ENCODE measurements at places on chromosomes 5 and 9.
A peak's percentile ranks its signal among the peaks of the same experiment; 100 is the strongest.

DNA sequence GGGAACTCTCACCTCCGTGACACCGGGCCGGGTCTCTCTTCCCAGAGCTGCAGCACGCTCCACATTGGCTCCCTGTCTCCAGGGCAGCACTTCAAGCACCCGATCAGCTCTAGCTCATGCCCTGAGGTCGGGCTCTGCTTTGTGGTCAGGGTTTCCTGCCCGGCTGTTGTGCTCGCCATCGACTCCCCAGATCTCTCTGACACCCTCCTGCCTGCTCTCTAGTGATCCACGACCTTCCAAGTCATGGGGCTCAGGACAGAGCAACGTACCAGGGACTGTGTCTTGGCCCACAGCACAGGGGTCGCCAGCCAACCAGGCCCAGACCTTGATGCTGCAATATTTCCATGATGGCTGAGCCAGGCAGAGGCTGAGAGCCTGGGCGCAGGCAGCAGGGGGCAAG, 45.1 kb downstream of the PRRT1B start:
- DNase-seq = no peak

GRCh38 chr5:180070756-180071530, 616 bp downstream of the RNF130 start:
- DNase-seq = no peak

DNA sequence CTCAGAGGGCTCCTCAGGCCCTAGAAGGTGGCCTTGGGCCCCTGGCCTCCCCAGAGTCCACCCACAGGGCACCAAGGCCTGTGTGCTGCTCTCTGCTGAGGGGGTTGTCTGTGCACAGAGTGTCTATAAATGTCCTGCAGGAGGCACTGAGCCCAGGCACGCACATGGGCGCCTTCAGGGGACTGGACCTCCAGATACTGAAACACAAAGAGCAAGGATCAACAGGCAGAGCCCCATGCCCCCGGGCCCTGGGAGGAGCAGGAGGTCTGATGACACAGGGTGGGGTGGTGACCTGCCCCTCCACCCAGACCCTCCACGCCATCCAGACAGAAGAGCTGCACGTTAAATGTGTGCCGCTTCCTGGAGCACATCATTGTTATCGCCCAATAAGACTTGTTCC, 64.6 kb upstream of the SIMC1 start:
- no peak for DNase-seq

DNA sequence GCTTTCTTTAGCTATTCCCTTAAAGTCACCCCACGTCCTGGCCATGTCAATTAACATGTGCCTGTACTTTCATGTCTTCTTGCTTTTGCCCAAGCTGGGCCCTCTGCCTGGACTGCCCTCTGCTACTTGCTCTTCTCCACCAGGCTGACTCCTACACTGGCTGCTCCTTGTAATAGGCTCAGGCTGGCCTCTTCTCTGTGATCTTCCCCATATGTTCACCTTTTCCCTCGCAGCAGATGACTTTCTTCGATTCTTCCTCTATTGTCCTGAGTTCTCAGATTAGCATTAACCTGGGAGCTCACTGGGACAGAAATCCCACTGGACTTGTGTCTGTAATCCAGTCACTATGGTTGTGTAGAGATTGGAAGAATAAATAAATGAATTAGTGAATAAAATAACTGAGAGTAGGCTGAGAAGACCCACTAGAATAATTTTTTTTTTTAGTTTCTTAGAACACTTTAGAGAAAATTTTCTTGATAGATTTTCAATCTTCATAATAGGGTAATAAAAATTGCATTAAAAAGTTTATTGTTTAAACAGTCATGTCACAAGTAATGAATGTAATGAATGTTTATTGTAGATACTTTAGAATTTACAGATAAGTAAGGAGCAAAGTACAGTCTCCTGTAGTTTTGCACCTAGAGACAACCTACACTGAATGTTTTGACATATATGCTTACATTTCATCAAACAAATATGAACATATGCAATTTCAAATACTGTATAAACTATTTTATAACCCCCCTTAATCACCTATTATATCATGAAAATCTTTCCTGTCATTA, 47.4 kb upstream of the TNFSF15 start:
- DNase-seq = no peak

- DNase-seq = peak; percentile 43
Observed at GRCh38 chr5:157571357-157571827, 4.2 kb downstream of the ADAM19 start.

DNA sequence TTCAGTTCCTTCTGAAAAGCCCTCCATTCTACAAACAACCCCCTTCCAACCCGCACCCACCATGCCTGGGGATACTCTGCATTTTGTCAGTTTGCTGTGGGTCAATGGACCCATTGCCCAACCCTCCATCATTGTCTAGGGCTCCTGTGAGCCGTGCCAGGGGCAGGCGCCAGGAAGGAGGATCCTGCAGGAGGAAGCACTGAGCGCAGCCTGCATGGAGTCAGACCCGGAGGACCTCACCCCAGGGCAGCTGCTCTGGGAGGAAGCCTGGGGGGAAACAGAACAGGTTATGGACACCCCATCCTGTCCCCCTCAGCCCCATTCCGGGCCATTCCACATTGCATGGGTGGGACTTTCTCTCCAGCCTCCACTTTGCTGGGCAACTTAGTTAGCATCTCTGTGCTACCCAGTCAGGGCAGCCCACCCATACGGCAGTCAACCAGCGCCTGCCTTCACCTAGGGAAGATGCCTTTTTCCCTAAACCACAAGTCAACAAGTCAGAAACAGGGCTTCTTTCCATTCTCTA, 48.6 kb upstream of the VDAC1 start:
- DNase-seq = no peak

DNA sequence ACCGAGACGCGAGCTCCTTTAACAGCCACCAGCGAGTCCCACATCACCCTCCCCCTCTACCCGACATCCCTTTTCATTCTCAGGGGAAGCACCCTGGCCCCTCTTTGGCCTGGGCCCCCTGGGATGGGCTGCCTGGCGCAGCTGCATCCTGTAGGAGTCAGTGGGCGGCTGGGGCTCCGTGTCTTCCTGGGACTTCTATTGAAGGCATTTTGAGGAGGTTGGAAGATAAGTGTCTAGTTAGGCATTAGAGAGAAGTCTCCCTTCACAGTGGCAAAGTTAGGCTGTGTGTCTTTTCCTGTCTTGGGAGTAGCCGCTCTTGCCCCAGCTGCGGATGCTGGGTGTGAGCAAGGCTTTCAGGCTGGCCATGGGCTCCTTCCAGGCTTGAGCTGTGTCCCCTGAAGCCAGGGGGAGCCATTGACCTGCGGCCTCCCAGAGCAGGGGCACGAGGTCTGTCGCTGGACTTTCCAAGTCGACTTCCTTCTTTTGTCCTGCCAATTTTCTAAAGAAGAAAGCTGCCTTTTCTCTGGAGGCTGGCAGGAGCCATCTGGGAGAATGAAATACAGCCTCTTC, 18.6 kb upstream of the NKD2 start:
- no peak for DNase-seq

DNA sequence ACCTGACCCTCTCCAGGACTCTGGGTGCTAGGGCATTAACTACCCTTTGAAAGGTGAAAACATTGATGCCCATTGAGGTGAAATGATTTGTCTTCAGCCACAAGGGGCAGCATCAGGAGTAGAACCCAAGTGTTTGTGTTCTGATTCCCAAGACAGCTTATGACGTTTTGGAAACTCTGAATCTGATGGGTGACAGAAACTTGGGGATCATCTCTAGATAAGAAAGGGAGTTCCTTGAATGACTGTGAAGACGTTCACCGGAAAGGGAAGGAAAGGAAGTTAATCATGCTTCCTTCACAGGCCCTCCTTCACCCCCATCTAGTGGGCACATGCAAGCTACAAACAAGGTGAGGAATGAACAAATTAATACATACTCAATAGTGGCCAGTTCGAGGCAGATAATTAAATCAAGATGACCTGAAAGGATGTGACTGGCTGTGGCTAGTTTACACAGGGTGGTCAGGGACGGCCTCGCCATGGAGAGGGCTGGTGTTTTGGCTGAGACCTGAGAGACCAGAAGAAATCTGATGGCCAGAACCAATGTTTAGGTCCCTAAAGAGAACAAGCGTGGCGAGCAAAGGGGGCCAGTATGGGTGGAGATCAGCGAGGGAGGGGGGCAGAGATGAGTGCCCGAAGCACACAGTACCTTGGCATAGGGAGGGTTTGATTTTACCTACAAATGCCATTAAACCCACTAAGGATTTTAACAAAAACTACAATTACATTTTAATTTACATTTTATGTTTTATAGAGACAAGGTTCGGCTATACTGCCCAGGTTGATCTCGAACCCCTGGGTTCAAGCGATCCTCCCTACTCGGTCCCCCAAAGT, 937 bp upstream of the SLC26A2 start:
- DNase-seq = peak; percentile 29

DNA sequence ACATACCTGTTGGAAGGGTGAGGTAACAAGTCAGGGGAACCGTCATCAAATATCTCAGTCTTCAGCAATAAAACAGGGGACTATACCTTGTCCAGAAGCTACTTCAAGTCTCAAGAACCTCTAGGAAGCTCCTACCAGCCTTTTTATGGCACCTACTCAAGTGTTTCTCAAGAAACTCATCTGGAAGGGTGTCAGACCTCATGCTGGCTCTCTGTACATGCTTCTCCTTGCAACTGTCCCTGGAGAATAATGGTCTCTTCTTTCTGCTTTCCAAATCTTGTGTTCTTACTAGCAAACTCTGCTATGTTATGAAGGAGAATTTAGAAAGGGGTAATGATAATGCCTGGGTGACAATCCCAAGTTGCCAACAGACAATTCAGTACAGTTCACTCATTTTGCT, 8.3 kb upstream of the PTAR1 start:
- no peak for DNase-seq

DNA sequence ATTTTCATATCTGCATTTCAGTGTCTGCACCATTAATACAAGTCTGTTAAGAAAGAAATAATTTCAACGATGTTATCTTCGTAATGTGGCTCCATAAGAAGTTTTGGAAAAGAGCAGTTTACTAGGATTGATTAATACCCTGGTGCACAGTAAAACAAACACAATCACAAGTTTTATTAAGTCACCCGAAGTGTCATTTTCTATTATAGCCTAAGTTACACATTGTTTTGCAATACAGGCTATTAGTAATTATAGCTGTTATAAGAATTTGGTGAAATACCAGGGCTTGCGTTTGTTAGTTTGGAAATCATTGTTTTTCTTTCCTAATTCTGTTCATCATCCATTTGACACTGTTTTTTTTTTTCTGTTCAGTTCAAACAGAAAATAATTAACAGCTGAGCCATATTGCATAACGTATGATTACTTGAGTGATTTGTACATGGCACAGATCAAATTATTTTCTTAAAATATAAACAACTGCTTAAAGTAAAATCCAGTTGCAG, 30.6 kb downstream of the LVRN start:
- no peak for DNase-seq

DNA sequence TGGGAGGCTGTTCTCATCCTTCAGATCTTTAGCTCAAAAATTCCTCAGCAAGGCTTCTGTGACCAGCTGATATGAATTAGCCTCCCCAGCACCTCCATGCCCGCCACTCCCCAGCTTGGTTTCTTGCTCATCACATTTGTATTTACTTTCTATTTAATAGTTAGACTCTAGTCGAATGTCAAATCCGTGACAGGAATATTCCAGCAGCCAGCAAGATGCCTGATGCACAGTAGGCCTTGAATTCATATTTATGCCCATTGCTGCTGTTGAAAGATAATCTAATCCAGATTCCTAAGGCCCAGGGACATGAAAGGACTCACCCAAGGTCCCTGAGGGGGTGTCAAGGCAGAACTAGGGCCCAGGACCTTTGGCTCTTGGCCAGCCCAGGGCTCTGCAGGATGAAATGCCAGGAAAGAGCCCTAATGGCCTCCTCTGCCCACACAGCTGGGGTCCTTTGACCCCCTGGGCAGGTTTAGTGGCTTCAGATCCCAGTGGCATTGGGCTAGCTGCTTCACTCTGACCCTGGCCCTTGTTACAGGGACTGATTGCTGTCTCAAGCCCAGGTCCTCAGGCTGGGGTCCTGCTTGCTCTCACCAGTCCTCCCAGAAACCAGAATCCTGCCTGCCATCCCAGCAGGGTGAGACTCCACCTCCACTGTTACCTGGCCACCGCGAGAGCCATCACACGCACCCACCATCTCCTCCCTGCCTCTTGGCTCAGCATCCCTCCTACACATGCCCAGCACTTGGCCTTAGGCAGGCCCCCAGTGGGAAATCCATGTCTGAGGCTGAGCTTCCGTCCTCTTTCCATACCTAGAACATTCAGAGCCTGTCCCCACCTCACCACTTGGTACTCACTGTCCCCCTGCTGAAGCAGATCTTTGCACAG, 7.3 kb downstream of the CSF1R start:
- no peak for DNase-seq

GRCh38 chr5:106397700-106398099, 1273.0 kb downstream of the EFNA5 start:
- DNase-seq = no peak

DNA sequence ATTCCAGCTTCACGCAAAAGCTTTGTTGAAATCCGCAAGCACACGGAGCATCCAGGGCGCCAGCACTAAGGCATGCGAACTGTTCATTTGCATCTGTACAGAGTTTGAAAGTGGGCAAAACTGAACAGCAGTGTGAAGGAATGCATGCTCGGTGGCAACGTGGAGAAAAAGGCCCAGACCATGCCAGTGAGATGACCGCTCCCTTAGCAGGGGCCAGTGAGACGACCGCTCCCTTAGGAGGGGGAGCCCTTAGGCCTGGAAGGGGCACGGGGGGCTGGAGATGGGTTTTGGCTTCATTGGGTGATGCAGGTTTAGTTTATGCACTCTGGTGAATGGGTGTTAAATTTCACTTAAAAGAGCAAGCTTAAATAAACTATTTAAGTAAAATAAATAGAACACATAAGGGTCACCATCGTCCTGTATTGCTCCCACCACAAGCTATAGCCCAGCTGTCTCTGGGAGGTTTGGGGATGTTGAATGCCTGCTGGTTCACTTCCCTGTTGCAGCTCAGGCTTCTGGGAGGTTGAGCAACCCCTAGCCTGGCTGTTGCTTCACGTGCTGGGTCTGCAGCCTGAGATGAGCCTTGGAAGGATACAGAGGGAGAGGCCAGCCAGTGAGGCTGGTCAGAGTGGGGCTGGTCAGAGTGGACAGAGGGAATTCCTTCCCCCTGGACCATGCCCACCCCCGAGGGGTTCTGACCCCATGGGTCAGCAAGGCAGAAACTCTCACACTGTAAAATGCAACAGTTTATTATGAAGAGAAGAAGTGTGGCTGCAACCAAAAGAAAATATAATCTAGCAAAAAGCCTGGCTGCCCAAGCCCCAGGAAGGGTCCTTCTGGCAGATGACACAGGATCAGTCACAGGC, 4.6 kb upstream of the FCN1 start:
- no peak for DNase-seq

DNA sequence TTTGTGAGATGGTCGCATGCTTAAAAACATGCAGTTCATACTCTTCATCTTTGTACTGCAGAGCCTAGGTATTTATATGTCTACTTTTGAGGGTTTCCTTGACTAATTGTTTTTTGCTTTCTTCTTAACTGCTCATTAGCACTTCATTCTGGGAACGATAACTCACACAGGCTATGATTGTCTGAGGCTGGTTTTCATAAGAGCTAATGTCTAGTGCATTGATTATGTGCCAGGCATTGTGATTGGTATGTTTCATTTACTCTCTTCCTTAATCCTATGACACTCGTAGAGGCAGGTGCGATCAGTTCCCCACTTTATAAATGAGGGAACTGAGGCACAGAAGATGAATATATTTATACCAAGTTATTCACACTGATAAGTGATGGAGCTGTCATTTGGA, 93.6 kb downstream of the INSYN2B start:
- no peak for DNase-seq
